ENCODE measurements at places on chromosomes 16 and 17.

DNA sequence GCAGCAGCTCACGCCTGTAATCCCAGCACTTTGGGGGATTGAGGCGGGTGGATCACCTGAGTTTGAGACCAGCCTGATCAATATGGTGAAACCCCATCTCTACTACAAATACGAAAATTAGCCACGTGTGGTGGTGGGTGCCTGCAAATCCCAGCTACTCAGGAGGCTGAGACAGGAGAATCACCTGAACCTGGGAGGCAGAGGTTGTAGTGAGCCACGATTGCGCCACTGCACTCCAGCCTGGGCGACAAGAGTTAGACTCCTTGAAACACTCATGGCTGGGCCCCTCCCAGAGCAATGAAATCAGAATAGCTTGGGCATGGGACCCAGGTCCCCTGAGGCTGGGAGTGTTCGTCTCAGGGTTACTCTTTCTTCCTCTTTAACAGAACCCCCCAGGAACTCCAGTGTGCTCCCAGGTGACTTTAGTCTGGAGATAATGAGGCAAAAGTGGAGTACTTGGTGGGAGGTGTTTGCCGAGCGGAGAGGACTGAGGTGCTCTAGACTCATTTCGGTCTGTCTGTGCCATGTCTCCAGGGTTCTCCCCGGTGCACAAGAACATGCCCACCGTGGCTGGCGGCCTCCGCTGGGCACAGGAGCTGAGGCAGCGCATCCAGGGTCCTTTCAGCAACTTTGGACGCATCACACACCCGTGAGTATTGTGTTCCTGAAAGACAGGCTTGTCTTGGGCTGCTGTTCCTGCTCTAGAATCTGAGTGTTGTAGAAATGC, 41.6 kb downstream of the DNAH9 start:
- DNase-seq, result no peak

- DNase-seq, result no peak
These were observed 15.0 kb downstream of the CNEP1R1 start for GRCh38 chr16:50040018-50040417.

DNA sequence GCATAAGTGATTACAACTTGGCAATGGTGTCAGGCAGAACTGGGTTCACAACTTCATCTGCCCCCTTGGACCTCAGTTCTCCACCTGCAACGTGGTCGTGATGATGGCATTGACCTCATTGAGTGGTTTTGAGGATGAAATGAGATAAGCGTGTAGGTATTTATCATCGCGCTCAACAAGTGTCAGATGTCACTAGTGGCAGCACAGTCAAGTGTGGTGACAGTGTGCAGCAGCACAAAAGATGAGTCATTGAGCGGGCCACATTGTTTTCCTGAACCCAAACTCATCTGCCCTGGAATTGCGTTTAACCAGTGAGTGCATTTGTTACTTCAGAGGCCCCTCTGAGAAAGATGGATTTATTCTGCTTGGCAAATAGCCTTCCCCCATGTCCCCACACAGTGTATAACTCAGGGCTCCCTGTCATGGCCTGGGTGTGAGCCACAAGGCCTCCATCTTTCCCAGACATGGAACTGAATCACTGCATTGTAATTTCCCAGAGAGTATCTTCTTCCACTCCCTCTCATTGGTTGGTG, 20.9 kb downstream of the IRX3 start:
- DNase-seq, result no peak

- no peak for DNase-seq
These were observed 16.6 kb downstream of the NOS2 start for GRCh38 chr17:27783440-27784350.

GRCh38 chr16:22971346-22971924, 157.5 kb downstream of the HS3ST2 start:
- no peak for DNase-seq

DNA sequence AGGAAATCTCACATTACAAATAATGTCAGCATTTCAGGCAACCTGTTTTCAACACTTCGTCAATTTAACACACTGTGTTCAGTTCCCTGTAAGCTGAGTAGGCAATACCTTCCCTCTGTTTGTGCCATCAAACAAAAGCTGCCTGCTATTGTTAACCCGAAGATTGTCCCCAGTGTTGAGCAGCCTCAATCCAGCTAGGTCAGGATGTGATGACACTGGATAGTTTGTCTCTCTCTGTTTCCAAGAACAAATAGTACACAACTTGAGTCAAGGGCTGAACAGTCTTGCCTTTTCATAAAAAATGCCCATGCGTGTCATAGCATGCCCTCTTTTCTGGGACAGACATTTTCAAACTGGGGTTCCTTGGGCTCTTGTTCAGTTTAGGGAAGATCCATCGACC, 36.4 kb downstream of the HSD17B2 start:
- DNase-seq, result no peak

- DNase-seq, result no peak
These were observed 12.5 kb downstream of the ABCA5 start for GRCh38 chr17:69314246-69315065.

DNA sequence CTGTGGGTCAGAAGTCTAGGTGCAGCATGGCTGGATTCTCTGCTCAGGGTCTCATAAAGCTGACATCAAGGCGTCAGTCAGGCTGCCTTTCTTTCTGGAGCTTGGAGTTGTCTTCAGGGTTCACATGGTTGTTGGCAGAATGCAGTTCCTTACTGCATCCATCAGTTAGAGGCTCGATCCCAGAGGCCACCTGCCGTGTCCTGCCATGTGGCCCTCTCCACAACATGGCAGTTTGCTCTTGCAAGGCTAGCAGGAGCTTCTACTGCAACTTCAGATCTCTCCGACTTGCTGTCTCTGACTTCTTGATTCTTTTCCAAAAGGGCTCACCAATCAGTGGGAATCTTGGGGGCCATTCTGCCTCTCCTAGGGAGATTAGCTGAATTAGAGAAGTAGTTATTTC, 11.9 kb downstream of the PITPNC1 start:
- DNase-seq, result no peak

All from activated CD4-positive, alpha-beta T cell treated with anti-CD3 and anti-CD28 coated beads, Interleukin-2, amount 50 U/mL, for 16 hours (primary cell).